ENCODE measurements at places on chromosomes 3 and 15. TPM values are rescaled to one million over a fixed set of nuclear protein-coding genes. Genes with fewer than 3 reads are reported as not detected.

PSTPIP1 gene
- total RNA-seq, result 1.0 TPM

MEIS2 gene
- 53.1 TPM for total RNA-seq

ZCWPW2 gene
- 0.13 TPM for total RNA-seq

LIPH gene
- 0.07 TPM for total RNA-seq

TUSC7 gene
- not detected for total RNA-seq

NMNAT3 gene
- 0.86 TPM for total RNA-seq

STRIT1 gene
- not detected for total RNA-seq

DNA sequence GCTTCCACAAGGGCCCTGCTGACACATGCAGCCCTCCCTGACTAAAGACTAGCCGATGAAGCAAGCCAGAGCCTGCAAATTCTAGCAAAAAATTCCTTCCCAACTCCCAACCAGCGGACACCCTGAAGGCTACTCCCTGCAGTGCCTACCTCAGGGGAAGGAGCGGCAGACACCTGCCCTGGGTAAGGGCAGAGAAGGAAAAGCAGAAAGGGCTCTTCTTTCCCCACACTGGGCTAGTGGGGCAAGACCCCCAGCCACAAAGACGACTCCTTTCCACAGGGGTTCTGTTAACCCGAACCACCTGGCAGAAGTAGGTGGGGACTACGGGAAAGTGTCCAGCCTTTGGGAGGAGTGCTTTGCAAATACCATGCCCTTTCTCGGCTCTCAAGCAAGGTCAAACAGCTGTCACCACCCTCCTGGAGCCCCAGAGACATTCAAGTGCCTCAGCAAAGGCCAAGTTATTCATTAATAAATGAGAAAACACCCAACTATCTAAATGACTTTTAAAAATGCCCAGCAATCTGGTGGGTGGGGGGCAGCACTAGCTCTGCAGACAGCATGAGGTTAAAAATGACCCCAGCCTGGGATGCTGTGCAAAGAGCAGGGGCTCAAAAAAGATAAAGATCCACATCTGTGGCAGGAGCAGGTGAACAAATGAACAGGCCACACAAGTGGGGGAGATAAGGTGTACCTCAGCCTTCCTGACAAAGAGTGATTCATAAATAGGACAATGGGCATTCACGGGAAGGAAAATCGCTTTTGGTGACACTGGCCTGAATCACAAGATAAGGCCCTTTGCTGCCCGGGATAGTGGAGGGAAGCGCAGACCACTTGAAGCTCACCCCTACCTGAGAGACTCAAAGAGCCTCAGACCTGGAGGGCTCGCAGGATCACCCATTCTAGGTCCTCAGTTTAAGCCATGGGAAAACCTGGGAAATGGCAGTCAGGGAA, 33.0 kb downstream of the CCDC12 start:
- DNase-seq, result no peak

- no peak for DNase-seq
Measured at GRCh38 chr15:67641453-67641852, 99.0 kb downstream of the MAP2K5 start.

DNA sequence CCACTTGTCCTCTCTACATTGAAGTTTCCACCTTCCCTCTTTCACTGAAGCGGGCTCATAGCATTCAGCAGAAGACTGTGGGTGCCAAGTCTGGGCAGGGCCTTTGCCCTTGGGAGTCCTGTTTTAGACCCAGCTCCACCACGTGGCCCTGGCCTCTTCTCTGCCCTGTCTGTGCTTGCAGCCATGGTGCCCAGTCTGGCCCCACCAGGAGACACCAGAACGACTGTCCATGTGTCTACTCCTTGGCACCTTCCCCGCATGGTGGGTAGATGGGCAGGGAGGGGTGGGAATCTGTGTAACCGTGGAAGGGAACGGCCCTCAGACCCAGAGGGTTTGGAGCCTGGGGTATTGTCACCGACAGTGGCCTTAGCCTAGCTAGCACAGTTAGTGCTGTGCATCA, 17.9 kb upstream of the EMC3 start:
- DNase-seq, result no peak

DNA sequence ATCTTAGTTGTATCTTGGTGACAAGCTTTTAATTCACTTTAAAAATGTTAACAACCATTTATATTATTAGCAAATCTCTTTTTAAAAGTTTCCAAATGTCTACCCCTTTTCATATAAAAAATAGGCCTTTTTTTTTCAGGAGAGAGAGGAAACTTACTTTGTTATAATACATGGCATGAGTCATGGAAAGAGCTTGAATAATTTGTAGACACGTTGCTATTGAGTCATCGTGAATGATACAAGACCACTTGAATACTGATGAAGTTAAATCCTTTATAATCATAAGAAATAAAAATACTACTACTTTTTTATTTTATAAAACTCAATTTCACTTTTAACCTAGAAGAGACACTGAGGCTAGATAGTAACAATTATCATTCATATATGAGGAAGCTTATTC, 70.3 kb upstream of the BBX start:
- DNase-seq, result no peak

DNA sequence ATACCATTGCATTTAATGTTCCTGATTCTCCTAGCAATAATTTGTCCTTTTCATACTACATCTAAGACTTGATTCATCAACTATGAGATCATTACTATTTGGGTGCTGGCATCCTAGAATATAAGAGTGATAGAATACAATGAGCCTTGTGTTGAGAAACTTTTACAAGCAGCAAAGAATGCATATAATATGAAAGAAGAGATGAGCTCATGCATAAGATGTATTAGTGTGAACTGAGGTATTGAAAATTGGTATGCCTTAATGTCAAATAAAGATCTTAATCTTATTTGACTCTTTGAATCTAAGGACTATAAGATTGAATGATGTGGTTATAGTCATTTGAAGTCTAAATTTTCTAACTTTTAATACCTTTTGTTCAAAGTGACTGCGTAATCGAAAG, 220.0 kb upstream of the ARHGEF26 start:
- DNase-seq, result no peak

DNA sequence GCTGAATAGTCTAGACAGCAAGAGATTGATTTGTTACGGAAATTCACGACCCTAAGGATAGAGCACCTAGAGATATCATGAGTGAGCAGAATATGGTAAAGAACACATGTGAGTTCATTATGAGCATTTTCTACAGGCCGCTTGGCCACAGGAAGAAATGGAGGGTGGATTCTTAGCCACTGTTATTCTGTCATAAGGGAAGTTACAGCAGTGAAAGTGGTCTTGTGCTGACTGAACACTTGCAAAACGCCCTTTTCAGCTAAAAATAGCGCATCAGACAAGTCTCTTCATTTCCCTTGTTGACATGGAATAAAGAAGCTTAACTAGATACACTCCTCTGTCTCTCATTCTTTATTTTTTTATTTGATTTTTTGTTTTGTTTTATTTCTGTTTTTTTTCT, 19.8 kb downstream of the DGKG start:
- DNase-seq, result no peak

GRCh38 chr15:88100181-88100580, 156.4 kb downstream of the NTRK3 start:
- no peak for DNase-seq

GRCh38 chr3:43256714-43257461, 29.5 kb upstream of the SNRK start:
- DNase-seq, result no peak
